Frontal cortex (tissue), 4 donors: ENCODE measurements at places on chromosomes 5 and 9.

GRCh38 chr9:134591082-134591571 is 50.5 kb upstream of the COL5A1 start:
- no peak for DNase-seq

- DNase-seq, result no peak
Observed at GRCh38 chr5:872301-872700, 20.3 kb downstream of the BRD9 start.

DNA sequence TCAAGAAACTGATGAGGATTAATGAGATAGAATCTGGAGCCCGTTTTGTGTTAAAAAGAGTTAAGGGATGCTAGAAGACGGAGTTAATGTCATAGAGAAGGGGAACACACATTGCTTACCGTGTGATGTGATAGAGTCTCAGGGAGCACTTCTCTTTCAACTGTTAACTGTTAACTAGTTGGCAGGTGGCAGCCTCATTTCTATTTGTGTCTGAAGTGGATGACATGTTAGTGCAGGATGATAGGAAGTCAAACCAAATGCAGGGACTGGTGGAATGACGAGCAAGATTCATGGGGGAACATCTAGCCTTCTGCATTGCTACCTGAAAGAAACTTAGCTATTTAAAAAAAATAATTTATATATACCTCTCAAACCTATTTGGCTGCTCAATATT is 222.7 kb downstream of the MAST4 start:
- no peak for DNase-seq

DNA sequence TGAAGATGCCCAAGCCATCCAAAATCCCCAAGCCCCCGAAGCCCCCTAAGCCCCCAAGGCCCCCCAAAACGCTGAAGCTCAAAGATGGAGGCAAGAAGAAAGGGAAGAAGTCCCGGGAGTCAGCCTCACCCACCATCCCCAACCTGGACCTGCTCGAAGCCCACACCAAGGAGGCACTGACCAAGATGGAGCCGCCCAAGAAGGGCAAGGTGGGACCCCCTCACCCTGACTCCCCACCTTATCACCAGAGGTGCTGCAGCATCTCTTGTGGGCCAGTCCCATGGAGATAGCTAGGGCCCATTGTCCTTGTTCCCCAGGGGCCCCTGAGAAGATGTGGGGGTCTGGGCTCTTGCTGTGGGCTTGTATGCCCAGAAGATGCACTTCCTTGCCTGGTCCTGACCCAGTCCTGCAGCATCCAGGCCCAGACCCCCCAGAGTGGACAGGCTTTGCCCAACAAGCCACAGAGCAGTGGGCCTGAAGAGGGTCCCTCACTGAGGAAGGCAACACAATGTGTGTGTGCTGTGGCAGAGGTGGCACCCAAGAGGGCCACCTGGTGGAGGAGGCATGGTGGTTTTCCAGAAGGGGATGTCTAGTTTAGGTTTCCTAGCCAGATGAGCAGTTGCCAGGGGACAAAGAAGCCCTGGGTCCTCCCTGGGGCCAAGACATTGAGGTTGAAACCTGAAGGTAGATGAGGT is 84.1 kb downstream of the PHF2 start:
- no peak for DNase-seq

- no peak for DNase-seq
Observed at GRCh38 chr9:120521101-120521500, 58.9 kb downstream of the CDK5RAP2 start.

- no peak for DNase-seq
Observed at GRCh38 chr5:122183098-122183787, 53.9 kb downstream of the ZNF474 start.

DNA sequence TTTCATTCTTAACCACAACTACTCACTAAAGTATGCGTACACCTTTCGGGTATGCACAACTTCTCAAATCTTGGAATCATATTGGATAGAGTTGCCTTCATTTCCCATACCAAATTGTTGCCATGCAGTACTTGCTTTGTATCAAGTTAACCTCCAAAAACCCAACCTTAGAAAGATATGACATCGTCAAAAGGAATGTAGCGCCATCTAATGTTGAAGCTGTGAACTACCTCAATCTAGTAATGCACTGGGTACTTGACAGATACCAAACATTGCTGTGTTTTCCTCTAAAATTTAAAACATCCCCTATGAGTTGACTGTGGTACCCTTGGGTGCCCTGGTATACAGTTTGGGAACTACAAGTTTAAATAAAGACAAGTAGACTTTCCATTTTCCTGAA is 318.4 kb downstream of the ARL15 start:
- DNase-seq, result no peak

GRCh38 chr5:57499262-57500050 is 16.8 kb upstream of the ACTBL2 start:
- peak; percentile 6 for DNase-seq

- no peak for DNase-seq
Observed at GRCh38 chr9:105438141-105438806, 9.6 kb upstream of the FSD1L start.

DNA sequence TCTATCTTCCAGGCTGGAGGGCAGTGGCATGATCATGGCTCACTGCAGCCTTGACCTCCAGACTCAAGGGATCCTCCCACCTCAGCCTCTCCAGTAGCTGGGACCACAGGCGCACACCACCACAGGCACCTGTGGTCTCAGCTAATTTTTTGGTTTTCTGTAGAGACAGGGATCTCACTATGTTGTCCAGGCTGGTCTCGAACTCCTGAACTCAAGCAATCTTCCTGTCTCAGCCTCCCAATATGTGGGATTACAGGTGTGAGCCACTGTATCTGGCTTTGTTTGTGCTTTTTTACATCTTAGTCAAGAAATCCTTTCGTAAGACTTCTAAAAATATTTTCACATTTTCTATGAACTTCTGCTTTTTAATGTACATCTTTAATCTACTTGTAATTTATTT is 116.9 kb downstream of the DENND1A start:
- no peak for DNase-seq

DNA sequence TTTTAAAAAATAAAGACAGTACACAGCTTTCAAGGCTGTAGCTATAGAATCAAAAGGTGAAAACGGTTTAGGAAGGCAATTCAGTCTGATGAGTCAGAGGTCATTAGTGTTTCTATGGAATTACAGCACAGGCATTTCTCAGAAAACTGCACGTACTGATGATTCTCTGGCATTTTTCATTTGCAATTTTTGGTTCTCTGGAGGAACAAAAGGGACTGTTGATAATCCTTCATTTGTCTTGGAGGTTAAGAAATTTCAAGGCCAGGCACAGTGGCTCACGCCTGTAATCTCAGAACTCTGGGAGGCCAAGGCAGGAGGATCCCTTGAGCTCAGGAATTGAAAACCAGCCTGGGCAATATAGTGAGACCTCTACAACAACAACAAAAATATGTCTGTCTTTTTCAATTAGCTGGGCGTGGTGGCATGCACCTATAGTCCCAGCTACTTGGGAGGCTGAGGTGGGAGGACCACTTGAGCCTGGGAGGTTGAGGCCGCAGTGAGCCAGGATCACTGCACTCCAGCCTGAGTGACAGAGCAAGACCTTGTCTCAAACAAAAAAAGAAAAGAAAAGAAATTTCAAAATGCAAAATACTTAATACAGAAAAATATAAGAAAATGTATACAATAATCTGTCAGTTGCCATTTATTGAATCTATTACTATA is 27.3 kb downstream of the NR6A1 start:
- DNase-seq, result no peak

GRCh38 chr9:77841739-77842386 is 189.7 kb downstream of the GNAQ start:
- no peak for DNase-seq

DNA sequence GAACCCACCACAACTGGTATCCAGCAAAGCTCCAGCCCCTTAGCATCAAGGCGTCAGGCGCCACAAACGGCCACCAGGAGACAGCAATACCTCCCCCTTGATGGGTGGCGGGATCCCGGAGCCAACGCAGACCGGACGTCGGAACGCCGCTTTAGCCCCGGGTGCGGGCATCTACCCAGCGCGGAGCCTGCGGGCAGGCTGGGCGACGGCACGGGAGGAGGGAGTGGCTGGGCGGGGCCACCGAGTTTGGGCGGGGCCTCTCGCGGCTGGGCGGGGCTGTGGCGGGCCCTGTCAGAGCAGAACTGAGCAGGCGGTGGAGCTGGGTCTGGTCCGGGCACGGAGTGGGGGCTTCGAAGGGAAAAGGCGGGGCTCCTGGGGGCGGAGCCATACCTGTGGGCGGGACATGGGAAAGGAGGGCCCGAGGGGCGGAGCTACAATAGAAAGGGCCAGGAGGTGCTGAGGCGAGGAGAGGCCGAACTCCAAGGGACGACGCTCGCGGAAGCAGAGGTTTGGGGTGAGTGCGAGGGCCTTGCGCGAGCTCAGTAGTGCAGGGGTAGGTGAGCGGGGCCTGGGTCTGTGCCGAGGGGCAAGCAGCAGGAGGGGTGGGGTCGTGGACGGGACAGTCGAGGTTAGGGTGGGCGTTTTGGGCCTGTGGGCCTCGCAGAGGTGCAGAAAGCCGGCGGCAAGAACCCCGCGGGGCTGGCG is 40.2 kb upstream of the GARNL3 start:
- DNase-seq, result peak; percentile 94

GRCh38 chr5:151448038-151448985 is 909 bp downstream of the SLC36A1 start:
- no peak for DNase-seq

GRCh38 chr5:73232266-73233041 is 59.5 kb downstream of the TMEM174 start:
- DNase-seq, result no peak

- DNase-seq, result no peak
Observed at GRCh38 chr9:128946571-128947276, 679 bp downstream of the DOLK start.
